ENCODE measurements at places on chromosomes 16 and 17.
A peak's percentile ranks its signal among the peaks of the same experiment; 100 is the strongest.

GRCh38 chr16:79595931-79596450 lies 4.5 kb downstream of the MAF start:
- DNase-seq: no peak

DNA sequence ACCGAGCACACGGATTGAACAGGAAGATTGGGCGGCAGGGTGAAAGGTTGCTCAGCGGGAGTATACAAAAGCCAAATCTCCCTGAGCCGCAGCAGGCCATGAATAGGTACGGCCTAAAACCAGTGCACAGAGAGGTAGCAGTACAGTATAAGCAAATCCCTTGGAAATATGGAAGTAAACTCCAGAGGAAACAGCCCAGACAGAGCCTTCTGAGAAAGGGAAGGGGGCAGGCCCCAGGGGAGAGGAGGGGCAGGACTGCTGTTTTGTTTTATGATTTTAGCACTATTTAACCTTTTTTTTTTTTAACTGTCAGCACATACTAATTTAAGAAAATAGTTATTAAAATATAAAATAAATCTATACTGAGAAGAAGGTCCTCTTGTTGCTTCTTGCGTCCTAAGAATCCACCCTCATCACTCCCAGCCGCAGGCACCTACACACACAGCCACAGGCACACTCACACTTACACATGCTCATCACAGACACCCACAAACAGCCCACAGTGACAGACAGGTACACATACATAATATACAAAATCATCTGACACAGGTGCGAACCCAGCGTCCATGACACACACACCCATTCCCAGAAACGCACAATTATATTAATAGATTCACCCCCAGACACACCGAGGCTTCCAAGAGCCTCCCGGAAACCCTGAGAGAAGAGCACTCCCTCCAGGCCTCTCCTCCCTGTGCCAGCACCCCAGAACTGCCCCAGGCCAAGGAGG lies 12.8 kb downstream of the PLXDC1 start:
- no peak for DNase-seq

GRCh38 chr17:66312912-66313311 lies 10.5 kb downstream of the PRKCA start:
- no peak for DNase-seq

- no peak for DNase-seq
Measured at GRCh38 chr16:12613131-12613991, 190.3 kb downstream of the CPPED1 start.

DNA sequence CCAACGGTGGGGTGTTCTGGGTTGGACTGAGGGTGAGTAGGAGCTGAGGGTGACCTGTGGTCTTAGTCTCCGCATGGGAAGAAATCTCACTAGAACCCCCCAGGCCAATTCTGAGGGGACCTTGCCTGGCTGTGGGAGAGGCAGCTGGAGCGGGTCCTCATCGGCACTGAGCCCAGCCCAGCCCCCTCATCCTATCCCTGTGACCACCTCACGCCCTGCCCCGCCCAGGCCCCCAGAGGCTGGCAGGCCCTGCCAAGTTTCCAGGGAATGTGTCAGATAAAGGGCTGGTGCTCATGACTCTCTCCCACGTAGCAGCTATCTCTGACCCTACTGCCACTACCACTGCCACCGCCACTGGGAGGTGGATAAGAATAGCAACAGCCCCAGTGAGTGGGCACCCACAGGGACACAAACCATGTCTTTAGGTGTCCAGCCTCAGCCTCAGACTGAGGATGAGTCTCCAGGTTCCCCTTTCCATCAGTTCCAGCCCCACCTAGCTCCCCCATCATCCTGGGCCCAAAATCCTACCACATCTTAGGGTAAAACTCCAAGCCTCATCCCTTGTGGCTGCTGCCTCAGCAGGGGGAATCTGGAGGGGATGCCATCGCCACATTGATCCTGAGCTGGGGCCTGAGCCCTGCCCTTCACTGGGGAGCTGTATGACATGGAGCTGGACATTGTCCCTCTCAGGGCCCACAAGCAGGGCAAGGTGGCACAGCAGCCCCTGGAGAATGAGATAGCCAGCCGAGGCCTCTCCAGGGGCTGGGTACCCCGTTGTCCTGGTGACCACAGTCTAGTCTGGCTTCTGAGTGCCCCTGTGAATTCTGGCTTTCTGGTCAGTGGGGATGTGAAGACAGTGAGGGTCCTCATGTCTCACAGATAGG lies 14.9 kb downstream of the CDH16 start:
- DNase-seq: no peak

- no peak for DNase-seq
Measured at GRCh38 chr16:62424206-62424605, 388.0 kb upstream of the CDH8 start.

GRCh38 chr17:10518271-10519037 lies at the start of gene MYH1:
MYH1 (minus strand) TSS chr17:10518542; CDS start chr17:10516642, 1,900 bp downstream.
- no peak for DNase-seq

- no peak for DNase-seq
Measured at GRCh38 chr17:30380643-30381339, 2.1 kb downstream of the CPD start.

DNA sequence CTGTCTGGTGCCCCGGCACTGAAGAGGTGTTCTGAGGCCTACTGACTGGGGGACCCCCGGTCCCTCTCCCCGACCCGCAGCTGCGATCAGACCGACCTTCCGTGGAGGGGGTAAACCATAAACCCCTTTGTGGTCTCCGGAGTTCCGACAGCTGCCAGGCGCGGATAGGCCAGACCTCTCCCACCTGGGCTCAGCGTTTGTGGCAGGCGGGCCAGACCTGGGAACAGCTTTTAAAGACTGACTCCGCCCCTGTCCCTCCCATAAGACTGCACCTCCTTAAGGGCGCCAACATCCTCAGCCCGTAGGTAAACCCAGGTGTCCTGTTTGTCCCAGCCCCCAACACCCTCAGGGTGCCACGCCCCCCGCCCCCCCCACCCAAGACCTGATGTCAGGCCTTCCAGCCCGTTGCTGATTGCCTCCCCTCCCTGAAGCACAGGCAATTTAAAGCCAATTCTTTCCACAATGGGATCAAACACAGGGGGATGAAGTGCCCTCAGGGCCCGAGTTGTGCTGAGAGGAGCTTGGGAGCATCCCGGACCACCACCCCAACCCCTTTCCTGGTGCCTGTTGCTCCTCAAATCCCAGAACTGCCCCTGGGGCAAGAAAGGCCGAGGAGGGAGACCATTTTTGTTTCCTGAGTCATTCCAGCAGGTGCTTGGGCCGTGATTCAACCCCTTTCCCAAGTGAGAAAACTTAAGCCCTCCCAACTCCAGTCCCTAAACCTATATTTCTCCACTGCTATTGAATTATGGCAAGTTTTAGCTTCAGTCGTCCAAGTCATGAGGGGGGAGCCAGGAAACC lies at the start of gene SOX15:
Gene SOX15 (minus strand): TSS at position 204 of the 801 bp plus-strand sequence. CDS start 418 bp downstream, outside the sequence.
- no peak for DNase-seq

DNA sequence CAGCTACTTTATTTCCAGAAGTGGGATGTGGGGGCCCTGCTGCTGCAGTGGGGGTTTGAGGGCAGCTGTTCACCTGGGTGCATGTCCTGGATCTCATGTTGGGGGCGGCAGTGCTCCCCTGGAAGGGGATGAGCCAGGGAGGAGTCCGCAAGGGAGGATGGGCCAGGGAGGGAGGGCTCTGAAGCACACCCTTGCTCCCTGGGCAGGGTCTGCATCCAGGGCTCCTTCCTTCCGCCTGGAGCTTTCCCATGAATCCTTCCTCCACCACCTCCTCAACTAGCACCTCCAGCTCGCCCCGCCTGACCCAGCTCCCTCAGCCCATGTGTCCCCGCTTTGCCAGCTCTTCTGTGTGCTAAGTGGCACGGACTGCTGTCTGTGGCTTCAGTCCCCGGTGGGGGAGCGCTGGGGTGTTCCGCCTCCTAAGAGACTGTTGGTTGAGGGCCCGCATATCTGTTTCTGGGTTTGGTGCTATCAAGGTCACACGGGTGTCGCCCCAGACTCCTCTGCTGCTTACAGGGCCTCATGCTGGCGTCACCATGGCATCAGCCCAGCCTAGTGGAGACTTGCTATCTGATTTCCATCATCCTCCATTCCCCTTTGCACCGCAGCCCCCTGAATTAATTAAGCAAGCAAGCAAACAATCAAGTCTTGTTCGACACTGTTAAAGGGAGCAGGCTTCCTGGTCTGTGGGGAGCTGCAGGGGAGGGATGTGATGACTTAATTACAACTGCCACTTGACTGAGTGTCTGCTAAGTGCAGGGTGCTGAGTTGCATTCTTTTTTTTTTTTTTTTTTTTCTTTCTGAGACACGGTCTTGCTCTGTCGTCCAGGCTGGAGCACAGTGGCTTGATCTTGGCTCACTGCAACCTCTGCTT lies 71.8 kb downstream of the PRKCA start:
- peak; percentile 23 for DNase-seq

GRCh38 chr16:80158766-80159165 lies 382.0 kb upstream of the DYNLRB2 start:
- DNase-seq: no peak

DNA sequence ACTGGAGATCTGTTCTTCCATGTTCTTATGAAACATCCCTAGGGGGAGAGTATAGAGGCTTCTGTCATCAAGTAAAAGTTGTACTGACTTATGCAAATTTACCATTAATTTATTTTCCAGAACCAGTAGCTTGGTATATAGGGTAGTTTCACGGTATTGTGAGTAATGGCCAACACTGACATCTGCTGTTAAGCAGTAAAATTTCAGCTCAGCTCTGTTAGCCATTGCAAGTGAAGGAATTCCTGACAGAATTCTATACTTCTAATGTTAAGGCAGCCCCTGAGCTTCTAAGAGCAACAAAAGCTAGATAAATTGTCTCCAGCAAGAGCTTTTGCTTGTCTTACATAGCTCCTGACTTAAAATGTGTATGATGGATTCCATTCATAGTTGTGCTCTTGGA lies 613.5 kb upstream of the C16orf82 start:
- no peak for DNase-seq

- no peak for DNase-seq
Measured at GRCh38 chr17:39677542-39678339, 9.5 kb downstream of the PNMT start.

GRCh38 chr16:9800186-9800738 lies 382.0 kb downstream of the GRIN2A start:
- DNase-seq: no peak

GRCh38 chr16:54511222-54511731 lies 224.7 kb upstream of the IRX3 start:
- DNase-seq: no peak

GRCh38 chr17:67559381-67559966 lies 158.3 kb upstream of the NOL11 start:
- peak; percentile 12 for DNase-seq

DNA sequence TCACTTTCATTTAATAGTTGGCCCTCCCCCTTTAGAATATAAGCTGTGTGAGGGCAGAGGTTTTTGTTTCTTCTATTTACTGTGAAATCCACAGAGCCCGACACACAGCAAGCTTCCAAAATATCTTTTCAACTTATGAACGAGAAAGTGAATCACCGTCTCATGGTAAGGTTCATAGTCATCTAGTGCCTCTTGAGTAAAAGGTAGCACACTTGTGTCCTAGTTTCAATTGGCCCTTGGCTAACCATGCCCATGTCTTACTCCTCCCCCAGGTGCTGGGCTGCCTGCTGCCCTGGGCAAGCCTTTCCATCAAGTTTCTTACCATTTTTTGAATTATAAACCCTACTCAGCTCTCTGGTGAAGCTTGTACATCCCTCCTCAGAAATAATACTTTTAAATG lies 12.4 kb upstream of the GP2 start:
- no peak for DNase-seq

DNA sequence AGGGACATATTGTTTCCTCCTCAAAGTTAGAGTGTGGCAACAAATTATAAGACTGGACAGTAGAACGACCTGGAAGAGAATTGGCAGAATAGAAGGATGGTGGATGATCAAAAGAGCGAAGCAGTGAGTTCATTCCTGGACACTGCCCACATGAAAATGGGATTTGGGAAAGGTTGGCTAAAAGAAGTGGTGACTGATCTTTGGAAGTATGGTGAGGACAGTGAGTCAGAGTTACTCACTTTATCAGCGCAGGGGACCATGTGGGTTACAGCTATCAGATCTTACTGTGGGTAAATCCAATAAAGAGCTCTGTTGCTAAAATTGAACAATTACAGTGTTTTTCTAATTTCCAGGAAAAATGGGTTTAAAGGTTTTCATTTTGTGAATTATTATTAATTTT lies 2.7 kb upstream of the TANC2 start:
- no peak for DNase-seq

- no peak for DNase-seq
Measured at GRCh38 chr17:65941356-65941899, 250.5 kb downstream of the CEP112 start.

DNA sequence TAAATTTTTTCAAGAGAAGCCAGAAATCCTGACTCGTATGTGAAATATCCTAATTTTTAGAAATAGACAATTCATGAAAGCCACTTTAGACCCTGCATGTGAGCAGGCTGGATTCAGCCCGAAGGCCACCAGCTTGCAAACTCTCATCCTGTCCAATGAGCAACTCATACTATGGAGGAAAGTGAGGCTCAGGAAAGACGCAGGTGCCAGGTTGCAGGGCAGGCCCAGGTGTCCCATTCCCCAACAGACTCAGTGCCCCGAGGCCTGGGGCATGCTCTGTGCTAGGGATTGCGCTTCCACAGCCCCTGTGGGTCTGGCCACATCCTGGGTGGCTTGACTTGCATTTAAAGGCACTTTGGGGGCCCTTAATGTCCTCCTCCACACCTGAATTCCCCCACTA lies 16.7 kb upstream of the RASD1 start:
- no peak for DNase-seq

DNA sequence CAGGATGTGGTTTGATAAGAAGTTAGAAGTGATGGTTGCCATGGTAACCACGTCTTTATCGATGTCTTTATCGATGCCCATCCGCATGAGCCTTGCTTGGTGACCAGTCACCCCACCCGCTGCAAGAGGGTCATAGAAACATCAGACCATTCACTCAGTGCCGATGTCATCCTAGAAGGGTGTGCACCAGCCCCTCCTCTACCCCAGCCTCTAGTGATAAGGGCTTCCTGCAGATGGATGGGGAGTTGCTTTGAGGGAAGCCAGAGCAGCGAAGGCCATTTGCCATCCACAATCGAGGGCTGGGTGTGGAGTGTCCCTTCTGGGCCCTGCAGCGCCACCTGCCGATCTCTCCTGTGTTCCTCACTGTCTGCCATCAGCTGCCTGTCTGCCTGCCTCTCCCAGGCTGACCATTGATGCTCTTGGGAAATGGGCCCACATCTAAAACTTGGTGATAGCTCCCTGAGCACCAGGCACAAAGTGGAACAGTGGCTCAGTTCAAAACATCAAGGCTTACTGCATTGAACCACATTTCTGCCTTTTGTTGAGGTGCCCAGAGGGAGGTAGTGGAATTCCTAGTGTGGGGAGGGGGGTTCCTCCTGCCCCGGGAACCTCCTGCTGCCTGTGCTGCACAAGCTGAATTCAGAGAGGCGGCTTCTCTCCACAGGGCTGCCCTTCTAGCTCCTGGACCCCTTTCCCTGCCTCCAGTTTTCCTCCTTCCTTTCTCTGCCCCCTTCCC lies 8.9 kb downstream of the CALB2 start:
- DNase-seq: no peak

DNA sequence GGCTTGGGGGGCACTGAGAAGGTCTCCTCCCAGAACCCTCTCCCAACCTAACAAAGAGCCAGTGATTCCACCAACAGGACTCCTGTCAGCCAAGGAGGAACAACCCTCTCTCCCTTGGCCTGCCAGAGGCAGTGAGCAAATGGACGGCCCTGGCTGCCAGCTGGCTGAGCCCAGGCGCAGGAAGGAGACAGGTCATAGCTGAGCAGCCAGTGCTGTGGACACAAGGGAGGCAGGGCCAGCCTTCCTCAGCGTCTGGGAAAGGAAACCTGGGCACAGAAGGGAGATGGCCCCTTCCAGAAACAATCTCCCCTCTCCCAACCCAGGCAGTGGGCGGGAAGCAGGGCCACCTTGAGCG lies 2.1 kb downstream of the MPO start:
- DNase-seq: no peak
